Aorta (tissue), 5 donors: ENCODE measurements at places on chromosomes 7 and 10. TPM values are rescaled to one million over a fixed set of nuclear protein-coding genes. Genes with fewer than 3 reads are reported as not detected.

- no peak overlapping the region for H3K27ac ChIP-seq
- DNase-seq = no peak
- no peaks in the 10 kb centered on the region for H3K4me1 ChIP-seq
- no peak overlapping the region for H3K4me3 ChIP-seq
These were observed 661.5 kb downstream of the MAGI2 start for GRCh38 chr7:78792006-78792405.

Gene TRPV5
- total RNA-seq = not detected

Gene HOXA6
- total RNA-seq = 6.3 TPM

DNA sequence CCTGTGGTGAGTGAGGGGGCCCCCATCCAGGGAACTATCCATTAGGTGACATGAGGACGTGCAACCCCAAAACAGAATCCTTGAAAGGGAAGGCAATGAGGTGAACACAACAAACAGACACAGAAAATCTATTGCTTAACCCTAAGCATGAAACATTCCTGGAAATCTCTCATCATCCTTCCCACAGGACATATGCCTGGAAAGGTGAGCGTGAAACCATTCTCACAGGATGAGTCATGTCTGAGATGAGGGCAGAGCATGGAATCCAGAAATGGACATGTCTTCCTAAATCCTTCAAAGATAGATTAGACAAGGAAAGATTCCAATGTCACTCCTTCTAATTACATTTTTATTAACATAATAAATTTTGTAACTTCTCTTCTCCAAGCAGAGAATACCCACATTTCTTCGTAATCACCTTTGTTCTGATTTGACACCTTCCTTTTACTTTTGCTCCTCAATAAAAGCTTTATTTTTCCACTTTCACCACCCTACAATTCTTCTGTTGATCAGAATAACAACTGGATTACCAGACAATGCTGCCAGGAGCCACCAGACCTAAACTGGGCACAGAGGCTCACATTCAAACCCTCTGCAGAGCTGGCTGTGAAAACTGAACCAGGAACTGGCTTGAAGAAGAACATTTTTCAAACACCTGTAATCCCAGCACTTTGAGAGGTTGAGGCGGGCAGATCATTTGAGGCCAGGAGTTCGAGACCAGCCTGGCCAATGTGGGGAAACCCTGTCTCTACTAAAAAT lies 67.2 kb downstream of the COBL start:
- H3K36me3 ChIP-seq = no peaks in the 10 kb centered on the region
- H3K27ac ChIP-seq = no peak overlapping the region
- no peaks in the 10 kb centered on the region for H3K27me3 ChIP-seq
- H3K4me3 ChIP-seq = no peak overlapping the region

DNA sequence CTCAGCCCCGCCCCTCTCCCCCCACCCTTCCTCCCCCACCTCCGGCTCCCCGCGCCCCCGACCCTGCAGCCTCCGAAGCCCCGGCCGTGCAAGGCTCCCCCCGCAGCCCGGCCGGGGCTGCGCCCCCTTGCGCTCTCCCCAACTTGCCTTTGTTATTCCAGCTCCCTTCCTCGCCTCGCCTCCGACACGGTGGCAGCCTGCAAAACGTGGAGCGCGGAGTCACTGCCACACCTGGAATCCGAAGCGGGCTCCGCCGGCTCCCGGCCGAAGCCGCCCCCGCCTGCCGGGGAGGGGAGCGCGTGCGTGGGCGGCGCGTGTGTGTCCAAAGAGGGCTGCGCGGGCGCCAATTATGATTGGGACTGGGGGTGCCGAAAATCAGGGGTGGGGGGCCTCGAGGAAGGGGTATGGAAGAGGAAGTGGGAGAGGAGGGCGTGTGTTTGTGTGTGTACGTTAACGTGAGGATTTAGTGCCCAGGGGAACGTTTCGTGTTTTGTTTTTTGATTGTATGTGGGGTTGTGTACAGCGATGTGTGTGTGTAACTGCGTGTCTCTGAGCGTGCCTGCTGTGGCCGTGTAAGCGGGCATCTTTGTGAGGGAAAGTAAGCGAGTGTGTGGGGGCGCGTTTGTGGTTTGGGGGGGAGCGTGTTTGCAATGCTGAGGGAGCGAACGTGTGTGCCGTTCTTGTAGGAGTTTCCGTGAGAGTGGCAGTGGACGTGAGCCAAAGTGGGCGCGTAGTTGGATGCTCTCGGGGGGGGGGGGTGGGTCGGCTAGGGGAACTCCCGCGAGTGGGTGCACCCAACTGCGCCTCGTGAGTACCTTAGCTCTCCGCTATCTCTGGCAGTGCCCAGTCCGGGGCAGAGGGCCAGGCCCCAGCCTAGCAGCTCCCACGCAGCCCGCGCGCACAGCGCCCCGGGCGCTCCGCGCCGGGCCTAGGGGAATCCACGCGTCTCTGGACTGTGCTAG lies 1.2 kb upstream of the ZMIZ1 start:
- no peaks in the 10 kb centered on the region for H3K36me3 ChIP-seq
- no peaks in the 10 kb centered on the region for H3K4me1 ChIP-seq
- H3K27me3 ChIP-seq = no peaks in the 10 kb centered on the region
- peak; percentile 92 for DNase-seq
- peak overlapping the region; percentile 43 for H3K4me3 ChIP-seq

GRCh38 chr7:79272066-79272669 lies 181.3 kb downstream of the MAGI2 start:
- DNase-seq = no peak
- no peak overlapping the region for H3K4me3 ChIP-seq
- no peaks in the 10 kb centered on the region for H3K4me1 ChIP-seq

Gene PIP
- not detected for total RNA-seq

Gene MYOZ1
- total RNA-seq = 3.2 TPM

DNA sequence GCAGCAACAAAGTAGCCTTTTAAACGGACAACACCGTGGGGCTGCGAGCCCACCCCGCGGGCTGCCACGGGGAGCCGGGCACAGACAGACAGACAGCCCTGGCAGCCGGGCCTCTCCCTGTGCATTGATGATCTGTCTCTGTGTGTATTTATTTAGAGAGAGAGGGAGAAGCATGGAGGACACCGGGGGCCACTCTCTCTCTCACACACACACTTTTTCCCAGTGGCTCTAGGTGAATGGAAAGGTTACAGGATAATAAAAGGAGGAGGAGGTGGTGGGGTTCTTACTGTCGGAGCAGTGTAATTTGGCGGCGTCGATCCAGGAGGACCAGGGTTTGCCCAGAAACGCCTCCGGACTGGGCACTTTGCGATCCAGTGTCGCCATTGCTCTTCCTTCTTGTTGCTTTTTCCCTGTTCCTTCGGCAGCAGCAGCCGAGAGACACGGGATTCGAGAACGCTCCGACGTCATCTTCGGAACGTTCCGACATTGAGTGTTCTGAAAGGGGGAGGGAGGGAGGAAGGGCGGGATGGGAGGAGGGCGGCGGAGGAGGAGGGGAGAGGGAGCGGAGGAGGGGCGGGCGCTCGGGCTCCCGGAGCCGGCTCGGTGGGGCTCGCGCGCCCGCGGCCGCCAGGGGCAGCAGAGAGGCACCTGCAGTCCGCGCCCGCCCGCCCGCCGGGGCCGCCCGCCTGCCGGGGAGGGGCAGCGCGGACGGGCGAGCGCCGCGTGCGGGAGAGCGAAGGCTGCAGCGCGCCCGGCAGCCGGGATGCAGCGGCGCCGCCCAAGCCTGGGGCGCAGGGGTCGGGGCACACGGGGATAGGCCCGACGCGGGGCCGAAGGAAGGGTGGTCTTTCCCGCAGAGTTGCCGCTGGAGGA lies at the start of gene ATXN7L1:
Gene ATXN7L1, minus strand, starts transcription at position 509 of the 873 bp plus-strand sequence. Its CDS starts 41 bp downstream, at position 468.
- peak within 1 kb of the TSS; percentile 71 for H3K4me3 ChIP-seq
- peak; percentile 97 for DNase-seq

DNA sequence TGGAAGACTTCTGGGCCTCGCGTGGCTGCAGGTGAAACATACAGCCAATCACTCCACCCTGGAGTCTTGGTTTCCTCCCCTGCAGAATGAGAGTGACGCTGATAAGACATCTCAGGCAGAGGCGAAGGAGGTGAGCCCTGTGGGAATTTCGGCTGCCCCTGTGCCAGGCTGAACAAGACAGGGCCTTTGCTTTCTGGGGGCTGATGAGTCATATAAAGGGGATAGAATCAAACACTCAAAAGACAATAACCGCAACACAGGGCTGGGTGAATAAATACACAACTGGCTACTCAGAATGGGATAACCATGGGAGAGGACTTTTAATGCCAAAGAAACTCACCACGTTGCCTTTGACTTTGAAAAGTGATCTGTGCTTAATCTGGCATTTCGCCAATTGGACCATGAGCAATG lies 143.8 kb downstream of the KCNMA1 start:
- no peak overlapping the region for H3K4me3 ChIP-seq
- H3K4me1 ChIP-seq = no peaks in the 10 kb centered on the region
- no peak for DNase-seq

DNA sequence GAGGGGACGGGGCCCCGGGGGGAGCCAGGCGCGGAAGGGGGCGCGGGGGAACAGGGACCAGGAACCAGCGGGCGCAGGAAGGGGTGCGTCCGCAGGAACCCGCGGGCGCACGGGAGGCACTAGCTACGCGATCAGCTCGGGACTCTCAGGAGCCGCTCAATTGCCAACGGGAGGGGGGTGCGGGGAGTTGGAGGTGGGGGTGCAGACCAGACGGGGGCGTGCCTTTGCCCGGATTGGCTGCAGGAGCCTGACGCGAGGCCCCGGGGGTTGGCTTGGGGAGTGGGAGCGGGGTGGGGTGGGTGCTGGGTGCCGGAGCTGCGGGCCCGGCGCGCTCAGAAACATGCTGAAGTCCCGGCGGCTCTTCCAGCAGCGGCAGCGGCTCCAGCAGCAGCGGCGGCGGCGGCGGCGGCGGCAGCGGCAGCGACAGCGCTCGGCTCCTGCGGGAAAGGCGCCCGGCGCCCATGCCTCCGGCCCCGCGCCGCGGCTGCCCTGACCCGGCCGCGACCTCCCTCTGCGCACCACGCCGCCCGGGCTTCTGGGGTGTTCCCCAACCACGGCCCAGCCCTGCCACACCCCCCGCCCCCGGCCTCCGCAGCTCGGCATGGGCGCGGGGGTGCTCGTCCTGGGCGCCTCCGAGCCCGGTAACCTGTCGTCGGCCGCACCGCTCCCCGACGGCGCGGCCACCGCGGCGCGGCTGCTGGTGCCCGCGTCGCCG lies at the start of gene ADRB1:
Gene ADRB1, plus strand, starts transcription at position 335 of the 715 bp plus-strand sequence. Its CDS starts 267 bp downstream, at position 602.
- DNase-seq = peak; percentile 83
- H3K4me3 ChIP-seq = peak within 1 kb of the TSS; percentile 15
- no peaks in the 10 kb centered on the region for H3K27me3 ChIP-seq
- H3K4me1 ChIP-seq = no peaks in the 10 kb centered on the region
- H3K27ac ChIP-seq = no peak within 1 kb of the TSS

- DNase-seq = no peak
- no peak overlapping the region for H3K4me3 ChIP-seq
- H3K36me3 ChIP-seq = no peaks in the 10 kb centered on the region
- no peaks in the 10 kb centered on the region for H3K27me3 ChIP-seq
- no peak overlapping the region for H3K27ac ChIP-seq
- H3K4me1 ChIP-seq = no peaks in the 10 kb centered on the region
These were observed 777.3 kb downstream of the CCSER2 start for GRCh38 chr10:85105614-85106255.

- DNase-seq = no peak
- no peaks in the 10 kb centered on the region for H3K4me1 ChIP-seq
- H3K4me3 ChIP-seq = no peak overlapping the region
- H3K36me3 ChIP-seq = no peaks in the 10 kb centered on the region
- H3K27ac ChIP-seq = no peak overlapping the region
- H3K27me3 ChIP-seq = no peaks in the 10 kb centered on the region
These were observed 658.0 kb downstream of the TYW1 start for GRCh38 chr7:67654642-67655041.

DNA sequence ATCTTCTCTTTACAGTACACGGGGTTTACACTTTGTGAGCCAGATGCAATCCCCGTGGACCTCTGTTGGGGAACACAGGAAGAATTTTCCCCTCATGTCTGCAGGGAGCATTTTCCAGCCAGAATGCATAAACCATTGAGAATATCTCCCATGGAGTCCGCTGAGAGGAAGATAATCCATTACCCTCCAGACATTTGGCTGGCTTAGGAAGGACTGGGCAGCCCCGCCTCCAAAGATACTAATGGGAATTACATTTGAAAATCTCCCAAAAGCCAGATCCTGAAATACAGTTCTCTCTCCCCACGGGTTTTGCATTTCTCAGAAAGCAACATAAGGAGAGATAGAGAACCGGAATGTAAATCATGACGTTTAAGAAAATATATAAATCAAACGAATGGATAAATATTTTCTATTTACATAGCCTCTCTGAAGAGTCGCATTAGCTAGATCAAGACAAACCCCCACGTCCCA lies 53.5 kb downstream of the TRIL start:
- DNase-seq = no peak
- H3K27me3 ChIP-seq = peaks cover 2% of the 10 kb centered on the region
- H3K4me3 ChIP-seq = no peak overlapping the region
- H3K27ac ChIP-seq = no peak overlapping the region

GRCh38 chr10:9682802-9683201 lies 1334.9 kb upstream of the CELF2 start:
- H3K27ac ChIP-seq = no peak overlapping the region
- H3K4me3 ChIP-seq = no peak overlapping the region
- no peaks in the 10 kb centered on the region for H3K27me3 ChIP-seq
- H3K36me3 ChIP-seq = no peaks in the 10 kb centered on the region

DNA sequence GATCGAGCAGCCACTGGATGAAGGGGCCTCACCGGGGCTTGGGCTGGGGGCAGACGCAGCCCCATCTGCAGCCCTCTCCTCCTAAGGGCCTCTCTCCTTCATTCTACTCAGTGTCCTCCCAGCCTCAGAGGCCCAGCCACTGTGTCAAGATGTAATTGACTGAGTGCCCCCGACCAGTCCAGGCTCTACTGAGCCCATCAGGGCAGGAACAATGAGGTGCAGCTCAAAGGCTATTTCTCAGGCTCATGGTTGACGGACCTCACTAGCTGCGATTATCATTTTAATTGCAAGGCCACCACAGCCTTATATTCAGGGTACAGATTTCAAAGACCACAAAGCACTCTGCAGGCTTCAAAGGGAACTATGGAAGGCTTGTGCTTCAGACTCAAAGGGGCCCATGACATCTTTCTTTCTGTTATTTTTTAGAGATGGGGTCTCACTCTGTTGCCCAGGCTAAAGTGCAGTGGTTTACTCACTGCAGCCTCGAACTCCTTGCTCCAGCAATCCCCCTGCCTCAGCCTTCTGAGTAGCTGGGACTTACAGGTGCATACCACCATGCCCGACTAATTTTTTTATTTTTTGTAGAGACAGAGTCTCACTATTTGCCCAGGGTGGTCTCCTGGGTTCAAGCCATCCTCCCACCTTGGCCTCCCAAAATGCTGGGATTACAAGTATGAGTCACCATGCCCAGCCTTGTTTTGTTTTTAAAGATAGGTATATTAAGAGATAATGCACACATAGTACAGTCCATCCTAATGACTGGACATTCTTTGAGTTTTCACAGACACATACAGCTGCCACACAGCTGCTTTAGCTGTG lies 23.7 kb downstream of the SLC29A3 start:
- no peak overlapping the region for H3K4me3 ChIP-seq
- H3K4me1 ChIP-seq = no peaks in the 10 kb centered on the region
- H3K27me3 ChIP-seq = no peaks in the 10 kb centered on the region

Gene SPAG6
- total RNA-seq = not detected

Gene GDF2
- not detected for total RNA-seq

- no peak overlapping the region for H3K27ac ChIP-seq
- no peak for DNase-seq
- no peaks in the 10 kb centered on the region for H3K36me3 ChIP-seq
- H3K4me1 ChIP-seq = no peaks in the 10 kb centered on the region
These were observed 224.6 kb upstream of the PITRM1 start for GRCh38 chr10:3397231-3397630.
